ENCODE measurements at places on chromosomes 11 and 22.

GRCh38 chr22:29769723-29770321 is 2.7 kb downstream of the UQCR10 start:
- DNase-seq, result no peak

GRCh38 chr11:69599502-69599901 is 41.5 kb upstream of the CCND1 start:
- no peak for DNase-seq

GRCh38 chr11:31823644-31824331 is 12.7 kb upstream of the PAX6 start:
- DNase-seq, result no peak

DNA sequence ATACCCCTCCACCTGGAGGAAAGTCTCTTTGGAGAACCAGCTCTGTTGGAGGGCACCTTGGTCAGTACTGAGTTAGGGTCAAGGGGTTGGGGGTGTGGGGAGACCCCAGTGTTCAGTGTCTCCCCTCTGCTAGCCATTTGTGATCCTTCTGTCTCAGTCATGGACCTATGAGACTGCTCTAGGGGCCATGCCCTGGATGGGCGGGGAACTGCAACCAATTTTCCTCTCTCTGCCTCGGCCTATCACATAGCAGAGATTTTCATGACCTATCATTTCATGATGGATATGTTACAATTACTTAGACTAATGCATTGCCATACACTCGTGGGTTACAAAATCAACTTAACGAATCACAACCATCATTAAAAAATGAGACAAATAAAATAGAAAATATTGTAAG is 7.4 kb downstream of the OTOG start:
- DNase-seq, result no peak

DNA sequence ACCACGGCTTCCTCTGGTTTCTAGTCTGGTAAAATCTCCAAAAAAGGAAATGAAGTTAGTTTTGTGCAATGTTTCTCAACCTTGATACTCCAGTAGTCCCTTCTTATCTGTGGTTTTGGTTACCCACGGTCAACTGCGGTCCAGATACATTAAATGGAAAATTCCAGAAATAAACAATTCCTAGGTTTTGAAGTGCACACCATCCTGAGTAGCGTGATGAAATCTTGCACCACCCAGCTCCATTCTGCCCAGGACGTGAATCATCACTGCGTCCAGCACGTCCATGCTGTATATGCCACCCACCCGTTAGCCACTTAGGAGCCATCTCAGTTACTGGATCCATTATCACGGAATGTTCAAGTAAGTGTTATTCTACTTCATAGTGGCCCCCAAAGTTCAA is 117.0 kb downstream of the FBXO7 start:
- DNase-seq, result no peak

DNA sequence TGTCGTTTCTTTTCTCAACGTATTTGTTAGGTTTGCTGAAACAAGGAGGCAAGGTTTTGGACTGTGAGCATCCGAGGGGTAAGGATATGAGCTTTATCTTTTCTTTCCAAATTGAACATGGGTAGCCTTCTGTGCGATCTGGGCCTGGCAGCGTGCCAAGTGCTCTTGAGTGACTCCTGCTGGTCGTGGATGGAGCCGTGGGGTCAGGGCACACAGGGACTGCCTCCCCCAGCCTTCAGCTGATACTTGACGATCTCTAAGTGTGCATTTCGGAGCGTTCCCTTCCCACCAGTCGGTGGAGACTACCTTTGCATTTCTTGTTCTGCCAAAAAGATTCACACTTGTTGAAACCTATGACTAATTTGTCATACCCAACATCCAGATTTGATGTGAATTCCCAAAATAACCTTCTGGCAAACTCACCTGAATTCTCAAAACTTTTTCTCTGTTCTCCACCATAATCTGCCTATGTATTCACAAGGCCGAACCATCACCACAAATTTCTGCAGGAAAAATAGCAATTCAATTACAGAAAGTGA is 40.1 kb upstream of the CLMP start:
- peak; percentile 27 for DNase-seq

DNA sequence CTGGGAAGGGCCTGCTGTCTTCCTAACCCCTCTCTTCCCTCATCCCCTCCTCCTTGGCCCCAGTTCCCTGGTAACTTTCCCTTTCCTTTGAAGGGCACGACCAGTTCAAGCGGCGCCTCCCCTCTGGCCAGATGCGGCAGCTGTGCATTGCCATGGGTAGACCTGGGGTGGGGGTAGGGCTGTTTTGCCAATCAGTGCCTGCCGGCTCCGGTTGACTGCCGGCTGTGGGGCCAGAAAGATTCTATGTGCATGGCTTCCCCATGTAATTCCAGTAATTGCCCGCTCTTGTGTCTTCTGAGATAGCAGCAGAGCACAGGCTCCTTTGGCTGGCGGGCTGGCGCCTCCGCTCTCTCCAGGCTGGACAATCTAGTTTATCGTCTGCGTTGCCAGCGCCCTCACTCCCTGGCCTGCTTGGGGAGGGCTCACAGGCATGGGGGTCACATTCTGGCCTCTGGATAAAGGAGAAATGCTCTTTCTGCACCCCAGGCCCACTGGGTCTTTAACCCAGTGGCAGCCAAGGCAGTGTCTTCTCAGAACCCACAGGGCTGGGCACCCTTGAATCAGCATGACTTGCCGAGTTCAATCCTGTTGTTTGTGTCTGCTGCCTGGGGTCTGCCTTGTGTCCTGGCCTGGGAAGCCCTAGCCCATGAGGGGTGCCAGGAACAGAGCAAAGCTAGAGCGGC is 9.4 kb downstream of the SIDT2 start:
- no peak for DNase-seq

DNA sequence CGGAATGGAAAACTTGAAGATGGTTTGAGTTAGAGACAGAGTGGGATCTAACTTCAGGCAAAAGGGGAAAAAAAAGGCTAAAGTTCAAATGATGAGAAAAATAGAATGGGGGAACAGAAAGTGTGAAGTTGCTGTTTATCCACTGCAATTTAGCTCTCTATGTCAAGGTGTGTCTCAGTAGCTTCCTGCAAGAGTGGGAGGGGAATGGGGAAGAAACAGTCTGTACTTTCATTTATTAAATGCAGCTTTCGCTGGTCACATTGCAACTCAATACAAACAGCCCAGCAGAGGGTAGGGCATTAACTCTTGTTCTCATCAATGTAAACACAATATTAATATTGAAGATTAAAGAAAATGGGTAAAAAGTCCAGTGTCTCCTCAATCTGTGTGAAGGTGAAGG is 214.7 kb upstream of the SYN3 start:
- DNase-seq, result no peak

- DNase-seq, result no peak
Observed at GRCh38 chr22:46256358-46256958, 6.4 kb upstream of the CDPF1 start.

- DNase-seq, result no peak
Observed at GRCh38 chr11:28417601-28418323, 309.6 kb downstream of the METTL15 start.

GRCh38 chr11:78886616-78887015 is 312.0 kb upstream of the NARS2 start:
- no peak for DNase-seq

- DNase-seq, result no peak
Observed at GRCh38 chr11:19328586-19329311, 88.0 kb upstream of the E2F8 start.

- DNase-seq, result no peak
Observed at GRCh38 chr11:94757037-94757735, 11.0 kb upstream of the AMOTL1 start.

DNA sequence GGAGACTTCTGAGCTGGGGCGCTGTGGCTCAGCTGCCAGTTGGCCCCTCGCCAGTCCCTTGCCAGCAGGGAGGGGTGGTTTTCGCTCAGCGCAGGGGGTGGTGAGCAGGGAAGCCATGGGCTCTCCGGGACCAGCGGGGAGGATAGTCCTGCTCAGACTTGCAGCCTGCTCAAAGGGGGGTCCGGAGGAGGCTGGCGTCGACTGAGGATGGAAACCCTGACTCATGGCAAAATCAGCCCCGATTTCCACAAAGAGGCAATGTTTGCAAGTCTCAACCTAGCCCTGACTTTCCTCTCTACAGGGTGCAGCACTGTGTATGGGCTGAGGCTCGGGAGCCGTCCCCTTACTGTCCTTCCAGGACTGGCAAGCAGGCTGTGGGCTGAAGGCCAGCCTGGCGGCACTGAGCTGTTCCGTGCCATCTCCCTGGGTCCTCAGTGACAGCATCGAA is 35.1 kb downstream of the FBLN1 start:
- DNase-seq, result no peak

GRCh38 chr11:106950067-106950491 is 68.2 kb downstream of the GUCY1A2 start:
- DNase-seq, result no peak

- no peak for DNase-seq
Observed at GRCh38 chr11:66361502-66361941, 10.0 kb downstream of the SLC29A2 start.

DNA sequence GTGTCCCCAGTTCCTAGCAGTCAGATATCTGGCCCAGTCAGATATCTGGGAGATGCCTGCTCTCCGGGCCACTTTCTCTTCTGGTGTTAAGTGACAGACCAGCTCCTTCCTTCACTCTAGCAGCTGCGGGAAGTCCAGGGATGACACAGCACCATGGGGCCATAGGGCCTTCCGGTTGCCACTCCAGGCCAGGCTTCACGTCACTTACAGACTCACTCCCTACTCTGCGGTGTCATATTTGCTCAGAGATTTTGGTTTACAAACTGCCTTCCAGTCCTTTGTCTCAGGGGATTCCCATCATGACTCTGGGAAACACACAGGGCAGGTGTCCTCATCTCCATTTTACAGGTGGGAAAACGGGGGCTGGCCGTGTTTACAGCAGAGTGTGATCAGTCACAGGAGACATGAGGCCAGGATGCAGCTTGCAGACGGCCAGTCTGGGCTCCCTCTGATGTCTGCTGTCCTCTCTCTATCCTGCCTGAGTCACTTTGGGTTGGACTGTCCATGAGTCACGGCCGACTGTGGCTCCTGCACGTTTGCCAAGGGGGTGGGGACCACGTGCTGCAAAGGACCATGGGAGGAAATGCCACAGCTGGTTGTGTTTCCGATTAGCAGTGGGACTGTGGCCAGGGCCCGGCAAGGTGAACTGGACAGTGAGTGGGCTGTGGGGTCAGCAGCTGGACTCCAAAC is 8.2 kb upstream of the TBC1D22A start:
- peak; percentile 90 for DNase-seq

DNA sequence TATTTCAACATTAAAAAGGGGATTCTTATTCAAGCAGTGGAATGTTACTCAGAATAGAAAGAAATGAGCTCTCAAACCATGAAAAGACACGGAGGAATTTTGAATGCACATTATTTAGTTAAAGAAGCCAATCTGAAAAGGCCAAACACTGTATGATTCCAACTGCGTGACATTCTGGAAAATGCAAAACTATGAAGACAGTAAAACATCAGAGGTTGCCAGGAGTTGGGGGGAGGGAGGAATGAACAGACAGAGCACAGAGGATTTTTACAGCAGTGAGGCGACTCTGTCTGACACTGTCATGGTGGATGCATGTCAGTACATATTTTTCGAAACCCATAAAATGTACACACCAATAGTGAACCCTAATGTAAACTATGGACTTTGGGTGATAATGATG is 22.9 kb upstream of the THY1 start:
- DNase-seq, result no peak

DNA sequence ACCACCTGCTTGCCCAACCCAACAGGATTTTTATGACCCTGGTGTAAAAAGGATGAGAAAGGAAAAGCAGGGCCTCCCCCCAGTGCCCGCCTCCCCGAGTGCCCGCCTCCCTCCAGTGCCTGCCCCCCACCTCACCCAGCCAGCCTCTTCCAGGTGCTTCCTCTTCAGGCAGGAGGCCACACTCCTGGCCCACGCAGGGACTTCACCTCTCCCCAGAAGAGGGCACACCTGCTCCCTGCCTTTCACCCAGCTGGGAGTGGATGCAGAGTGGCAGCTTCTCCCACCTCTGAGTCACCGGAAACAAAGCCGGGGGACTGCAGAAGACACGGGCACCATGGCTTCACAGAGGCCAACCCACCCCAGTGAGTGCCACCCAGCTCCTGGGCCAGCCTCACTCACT is 16.1 kb downstream of the CPT1A start:
- peak; percentile 37 for DNase-seq

DNA sequence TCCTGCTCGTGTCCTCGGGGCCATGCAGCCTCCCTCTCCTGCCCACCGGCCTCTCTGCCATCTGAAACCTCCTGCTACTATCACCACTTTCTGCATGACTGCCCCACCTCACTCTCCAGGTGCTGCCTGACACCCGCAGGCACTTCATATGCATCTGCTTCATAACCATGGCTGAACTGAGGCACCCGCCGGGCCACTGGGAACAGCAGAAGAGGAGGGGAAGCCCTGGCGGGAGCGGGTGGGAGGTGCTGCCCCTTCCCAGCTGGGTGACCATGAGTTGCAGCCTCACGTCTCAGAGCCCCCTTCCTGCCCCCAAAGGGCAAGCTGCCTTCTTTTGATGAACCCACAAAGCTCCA is 21.7 kb upstream of the PICK1 start:
- DNase-seq, result no peak

GRCh38 chr11:120814531-120815318 is 209.2 kb upstream of the TBCEL start:
- DNase-seq, result no peak

DNA sequence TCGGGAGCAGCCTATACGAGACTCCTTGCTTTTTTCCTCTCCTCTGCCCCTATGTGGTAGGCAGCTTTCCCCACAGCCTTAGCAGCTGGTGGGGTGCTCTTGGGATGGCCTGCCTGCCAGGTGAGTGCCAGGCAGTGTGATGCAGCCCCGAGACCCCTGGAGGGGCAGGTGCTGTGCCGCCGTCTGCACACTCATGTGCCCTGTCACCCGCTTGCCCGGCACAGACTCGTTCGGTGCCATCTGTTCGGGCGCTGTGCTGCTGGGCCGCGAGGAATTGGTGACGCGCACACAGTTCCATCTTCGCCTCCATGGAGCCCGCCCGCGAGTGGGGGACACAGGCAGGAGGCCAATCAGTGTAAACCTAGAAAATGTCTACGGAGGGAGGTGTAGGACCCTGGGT is 15.1 kb downstream of the TRMU start:
- no peak for DNase-seq

GRCh38 chr11:66017321-66017720 is 5.5 kb downstream of the CST6 start:
- DNase-seq, result no peak

GRCh38 chr22:42414565-42415303 is 17.5 kb downstream of the NFAM1 start:
- no peak for DNase-seq

GRCh38 chr11:110750100-110750499 is 37.9 kb upstream of the ARHGAP20 start:
- no peak for DNase-seq

DNA sequence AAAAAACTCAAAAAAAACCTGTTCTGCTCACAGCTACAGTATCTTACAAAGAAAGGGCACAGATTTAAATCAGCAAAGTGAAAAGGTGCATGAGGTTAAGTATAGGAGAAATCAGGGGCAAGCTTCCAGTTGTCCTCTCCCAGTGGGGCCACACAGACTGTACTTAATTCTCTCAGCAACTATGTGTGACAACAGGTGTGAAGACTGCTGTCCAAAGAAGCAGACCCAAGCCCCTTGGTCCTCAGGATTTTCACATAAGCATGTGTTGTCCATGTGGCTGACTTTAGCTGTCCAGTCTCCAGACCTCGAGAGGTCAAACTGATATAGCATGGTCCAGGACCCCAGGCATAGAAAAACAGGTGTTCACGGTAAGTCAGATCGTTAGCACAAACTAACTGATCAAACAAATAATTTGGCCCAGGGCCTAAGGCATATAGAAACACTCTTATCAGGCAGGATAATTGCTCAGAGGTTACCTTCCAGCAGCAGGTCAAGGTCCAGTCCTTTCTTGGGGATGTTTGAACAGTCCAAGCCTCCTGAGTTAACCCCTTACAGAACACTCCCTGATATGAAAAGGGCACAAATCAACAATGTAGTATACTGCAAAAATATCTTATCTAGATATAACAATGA is 21.1 kb upstream of the CSTF3 start:
- DNase-seq, result no peak
